ENCODE measurements at places on chromosomes 12 and 14.

- no peak for DNase-seq
Observed at GRCh38 chr14:92582706-92583452, 69.3 kb downstream of the RIN3 start.

DNA sequence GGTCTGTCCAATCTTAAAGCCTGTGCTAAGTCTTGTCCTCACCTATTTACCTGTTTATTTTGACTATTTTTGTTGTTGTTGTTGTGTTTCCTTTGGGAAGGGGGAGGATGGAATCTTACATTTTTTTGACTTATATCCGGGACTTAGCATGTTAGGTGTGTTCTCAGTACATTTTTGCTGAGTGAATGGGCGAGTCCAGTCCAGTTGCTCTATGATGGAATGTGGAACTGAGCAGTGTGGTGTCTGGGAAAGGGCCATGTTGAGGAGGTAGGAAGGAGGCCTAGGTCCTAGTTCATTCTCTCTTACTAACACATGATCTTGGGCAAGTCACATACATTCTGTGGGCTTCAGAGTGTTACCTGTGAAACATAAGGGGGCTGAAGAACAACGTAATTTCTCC lies 80.9 kb upstream of the SLC38A2 start:
- DNase-seq: no peak

GRCh38 chr14:105283899-105284298 lies 16.9 kb downstream of the BRF1 start:
- DNase-seq: no peak

DNA sequence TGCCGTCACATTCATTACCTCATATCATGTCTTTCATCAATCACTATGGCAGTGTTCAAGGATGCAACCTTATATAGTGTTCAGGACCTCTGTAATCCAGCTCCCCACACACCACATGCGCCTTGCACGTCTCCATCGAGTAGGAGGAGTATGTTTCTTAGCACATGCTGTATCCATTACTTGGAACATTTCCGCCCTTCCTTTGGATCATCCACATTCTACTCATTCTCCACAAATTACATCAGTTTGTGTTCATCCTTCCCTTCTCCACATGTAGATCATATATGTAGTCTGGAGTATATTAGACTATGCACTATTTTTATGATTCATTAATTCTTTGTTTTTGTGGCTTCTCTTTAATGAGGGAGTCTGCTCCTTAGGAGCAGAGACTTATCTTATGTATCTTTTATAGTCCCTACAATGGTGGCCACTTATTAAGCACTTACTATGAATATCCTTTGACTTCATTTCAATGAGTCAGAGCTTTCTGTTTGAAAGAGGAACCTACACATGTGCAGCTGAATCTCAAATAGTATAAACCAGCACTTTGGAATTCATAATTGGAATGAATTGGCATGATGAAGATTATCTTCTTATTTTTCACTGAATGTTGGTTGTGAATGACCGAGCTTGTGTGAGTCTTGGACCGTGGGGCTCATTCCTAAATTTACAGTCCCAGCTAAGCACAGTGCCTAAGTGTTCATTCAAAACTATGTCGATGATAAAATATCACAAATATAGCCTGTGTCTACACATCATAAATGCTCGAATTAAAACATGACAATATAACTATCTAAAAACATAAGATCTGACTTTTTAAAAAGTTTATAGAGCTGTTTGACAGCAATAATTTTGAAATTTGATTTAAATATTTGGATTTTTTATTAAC lies 30.2 kb upstream of the NPAS3 start:
- DNase-seq: no peak

DNA sequence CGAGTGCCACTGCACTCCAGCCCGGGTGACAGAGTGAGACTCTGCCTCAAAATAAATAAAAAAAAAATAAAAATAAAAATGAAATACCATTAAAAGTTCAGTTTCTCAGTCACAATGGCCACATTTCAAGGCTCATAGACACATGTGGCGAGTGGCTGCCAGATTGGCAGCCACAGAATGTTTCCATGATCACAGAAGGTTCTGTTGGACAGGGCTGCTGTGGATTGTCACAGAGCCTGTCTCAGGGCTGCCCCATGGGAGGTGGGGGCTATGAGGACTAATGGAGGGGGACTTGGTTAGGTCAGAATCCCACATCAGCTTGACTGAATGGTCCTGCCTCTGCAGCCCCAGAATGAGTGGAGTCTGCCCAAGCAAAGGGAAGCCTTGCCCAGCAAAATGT lies 3.8 kb upstream of the PLA2G1B start:
- no peak for DNase-seq

GRCh38 chr14:70595443-70596185 lies 4.8 kb downstream of the MED6 start:
- DNase-seq: peak; percentile 69

DNA sequence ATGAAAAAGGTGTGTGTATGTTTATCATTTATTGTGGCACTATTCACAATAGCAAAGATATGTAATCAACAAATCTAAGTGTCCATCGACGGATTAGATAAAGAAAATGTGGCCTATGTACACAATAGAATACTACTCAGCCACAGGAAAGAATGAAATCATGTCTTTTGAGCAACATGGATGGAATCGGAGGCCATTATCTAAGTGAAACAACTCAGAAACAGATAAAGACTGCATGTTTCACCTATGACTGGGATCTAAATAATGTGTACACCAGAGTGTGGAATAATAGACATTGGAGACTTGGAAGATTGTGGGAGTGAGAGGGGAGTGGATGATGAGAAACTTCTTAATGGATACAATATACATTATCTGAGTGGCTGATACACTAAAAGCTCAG lies 44.0 kb downstream of the CCER1 start:
- DNase-seq: no peak

DNA sequence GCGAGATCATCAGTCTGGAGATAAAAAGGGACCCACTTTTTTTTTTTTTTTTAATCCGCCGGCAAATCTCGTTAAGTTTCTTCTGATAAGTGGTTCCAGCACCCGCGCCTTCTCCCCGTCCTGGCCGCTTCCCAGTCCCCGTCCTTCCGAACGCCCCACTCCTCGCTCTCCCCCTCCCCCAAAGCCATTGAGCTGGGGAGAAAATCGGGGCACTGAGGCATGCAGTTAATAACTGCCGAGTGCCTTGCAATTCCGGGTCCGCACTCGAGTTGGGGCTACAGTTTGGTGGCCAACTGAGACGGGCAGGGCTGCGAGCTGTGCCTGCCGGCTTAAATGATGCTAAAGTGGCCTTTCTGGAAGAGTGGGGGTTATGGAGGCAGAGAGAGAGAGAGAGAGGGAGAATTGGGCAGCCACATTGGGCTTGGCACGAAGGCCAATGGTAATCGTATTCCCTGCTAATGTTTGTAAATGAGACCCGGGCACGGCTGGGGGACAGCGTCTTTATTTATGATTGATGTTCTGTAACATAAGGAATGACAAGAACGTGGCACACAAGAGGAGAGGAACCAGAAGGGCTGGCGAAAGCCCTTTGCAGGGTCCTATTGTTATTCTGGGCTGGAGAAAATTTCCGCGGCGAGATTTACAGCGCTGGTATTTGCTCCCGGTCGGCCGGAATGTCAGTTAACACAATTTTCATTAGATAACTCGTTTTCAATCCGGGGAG lies 115.4 kb upstream of the MYL2 start:
- no peak for DNase-seq

DNA sequence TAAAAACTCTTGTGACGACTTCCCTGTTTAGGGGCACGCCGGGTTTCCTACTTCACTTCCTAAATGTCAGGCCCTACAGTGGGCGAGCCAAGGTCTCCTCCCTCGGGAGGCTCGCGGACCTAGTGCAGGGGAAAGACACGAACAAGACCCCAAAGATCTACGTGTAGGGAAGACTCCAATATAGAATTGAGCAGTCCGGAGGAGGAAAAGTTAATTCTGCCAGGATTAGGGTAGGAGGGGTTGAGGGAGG lies 564 bp downstream of the ATXN3 start:
- no peak for DNase-seq

- DNase-seq: peak; percentile 54
Observed at GRCh38 chr12:56103066-56103711, 1.2 kb upstream of the PA2G4 start.

GRCh38 chr14:77126461-77126990 lies 15.1 kb downstream of the ZDHHC22 start:
- DNase-seq: peak; percentile 69

- DNase-seq: peak; percentile 75
Observed at GRCh38 chr12:51000245-51000644, 25.9 kb downstream of the SLC11A2 start.

DNA sequence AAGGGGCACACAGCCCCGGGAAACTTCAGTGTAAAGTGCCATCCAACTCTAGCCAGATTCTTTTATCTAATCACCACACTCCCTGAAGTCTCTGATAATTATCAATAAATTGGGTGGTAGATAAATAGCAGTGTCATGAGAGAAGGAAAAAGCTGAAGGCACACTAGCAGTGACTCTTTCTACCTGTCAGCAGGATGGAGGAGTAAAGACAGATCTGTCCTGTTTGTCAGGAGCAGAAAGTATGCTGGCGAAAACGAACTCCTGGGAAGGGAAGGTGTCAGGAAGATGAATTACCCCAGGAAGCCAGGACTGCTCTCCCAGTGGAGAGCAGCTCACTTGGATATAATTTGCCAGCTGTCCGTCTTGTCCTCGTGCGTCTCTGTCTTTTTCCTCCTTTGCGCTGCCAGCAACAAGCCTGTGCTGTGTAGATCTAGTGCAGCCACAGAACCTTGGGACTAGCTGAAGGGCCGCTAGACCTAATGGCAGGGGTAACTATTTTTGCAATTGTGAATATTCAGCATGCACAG lies 981.9 kb downstream of the DIO2 start:
- no peak for DNase-seq

DNA sequence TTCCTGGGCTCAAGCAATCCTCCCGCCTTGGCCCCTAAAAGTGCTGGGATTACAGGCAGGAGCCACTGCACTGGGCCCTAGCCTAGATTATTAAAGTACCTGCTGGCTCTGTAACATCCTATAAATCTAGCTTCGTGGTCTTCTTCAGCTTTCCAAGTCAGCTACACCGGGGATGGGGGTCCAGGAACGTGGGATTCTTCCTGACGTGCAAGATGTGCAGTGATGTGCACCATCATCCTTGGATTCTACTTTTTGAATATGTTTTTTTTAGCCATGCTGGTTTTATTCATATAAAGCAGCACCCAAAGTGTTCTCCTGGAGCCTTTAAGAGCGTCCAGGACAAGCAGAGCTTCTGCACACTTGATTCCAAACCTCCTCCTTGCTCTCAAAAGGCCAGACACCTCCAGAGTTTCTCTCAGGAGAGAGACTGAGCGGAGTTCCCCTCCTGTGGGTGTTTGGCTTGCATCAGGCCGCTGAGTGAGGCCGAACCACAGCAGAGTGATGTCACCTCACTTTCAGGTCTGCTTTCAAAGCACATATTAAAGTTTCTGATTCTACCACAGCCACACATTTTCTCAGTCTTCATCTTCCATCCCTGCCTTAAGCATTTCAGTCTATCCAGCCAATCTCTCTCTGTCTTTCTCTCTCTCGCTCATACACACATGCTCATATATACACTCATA lies 33.4 kb downstream of the VCPKMT start:
- peak; percentile 90 for DNase-seq

DNA sequence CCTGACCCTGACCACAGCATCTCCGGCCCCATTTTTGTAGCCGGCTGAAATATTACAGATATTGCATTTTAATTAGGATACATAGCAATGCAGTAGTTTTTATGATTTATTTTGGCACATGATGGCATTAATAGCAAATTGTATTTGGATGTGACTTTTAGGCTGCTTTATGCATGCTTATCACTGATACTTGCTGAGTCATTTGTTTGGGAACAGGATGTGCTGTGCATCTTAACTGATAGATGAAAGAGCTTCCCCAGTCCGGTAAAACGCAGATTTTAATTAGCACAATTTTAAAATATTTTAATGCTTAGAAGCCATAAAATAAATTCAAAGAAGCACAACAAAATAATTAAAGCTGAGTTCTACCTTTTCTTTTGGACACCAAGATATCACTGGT lies 90.7 kb downstream of the OTOGL start:
- no peak for DNase-seq

GRCh38 chr14:60965402-60965801 lies 15.5 kb downstream of the TRMT5 start:
- peak; percentile 65 for DNase-seq

DNA sequence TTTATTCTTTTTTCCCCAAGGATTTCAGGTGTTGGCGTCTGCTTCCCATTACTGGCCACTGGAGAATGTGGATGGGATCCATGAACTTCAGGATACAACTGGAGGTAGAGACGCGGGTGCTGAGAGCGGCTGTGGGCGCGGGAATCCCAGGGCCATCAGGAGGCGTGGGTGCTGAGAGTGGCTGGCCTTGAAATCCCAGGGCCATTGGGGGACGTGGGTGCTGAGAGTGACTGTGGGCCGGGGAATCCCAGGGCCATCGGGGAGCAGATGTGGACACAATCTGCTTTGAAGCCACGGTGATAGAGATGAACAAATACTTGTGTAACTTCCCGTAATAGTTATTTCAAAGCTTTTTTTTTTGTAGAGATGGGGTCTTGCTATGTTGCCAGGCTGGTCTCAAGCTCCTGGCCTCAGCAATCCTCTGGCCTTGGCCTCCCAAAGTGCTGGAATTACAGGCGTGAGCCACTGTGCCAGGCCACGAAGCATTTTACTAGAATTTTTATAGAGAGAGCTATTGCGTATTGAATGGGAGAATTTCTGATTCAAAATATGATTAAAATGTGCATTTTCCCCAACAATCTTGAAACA lies 12.8 kb downstream of the ADGRD1 start:
- DNase-seq: peak; percentile 65

DNA sequence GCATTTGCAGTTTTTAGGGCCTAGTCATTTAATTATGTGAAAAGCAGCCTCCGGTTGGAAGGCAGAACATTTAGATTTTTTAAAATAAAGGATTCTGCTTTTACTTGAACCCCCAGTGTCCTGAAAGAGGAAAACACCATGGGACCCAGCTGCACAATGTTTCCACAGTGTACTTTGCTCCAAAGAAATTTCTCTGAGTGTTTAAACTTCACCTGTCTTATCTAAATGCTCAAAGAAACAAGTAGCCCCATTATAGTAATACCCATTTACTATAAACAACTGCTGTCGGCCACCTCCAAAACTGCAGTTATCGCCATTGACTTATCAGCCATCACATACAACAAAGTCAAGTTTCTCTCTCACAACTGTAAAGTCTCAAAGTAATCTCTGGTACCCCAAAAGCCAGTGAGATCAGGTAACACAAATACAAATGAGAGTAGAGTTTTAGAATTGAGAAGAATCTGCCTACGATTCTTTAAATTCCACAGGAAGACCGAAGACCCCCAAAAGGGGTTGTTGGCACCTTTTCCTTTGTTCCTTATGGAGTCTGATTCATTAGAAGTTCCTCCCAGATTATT lies 205.2 kb downstream of the NUBPL start:
- no peak for DNase-seq

DNA sequence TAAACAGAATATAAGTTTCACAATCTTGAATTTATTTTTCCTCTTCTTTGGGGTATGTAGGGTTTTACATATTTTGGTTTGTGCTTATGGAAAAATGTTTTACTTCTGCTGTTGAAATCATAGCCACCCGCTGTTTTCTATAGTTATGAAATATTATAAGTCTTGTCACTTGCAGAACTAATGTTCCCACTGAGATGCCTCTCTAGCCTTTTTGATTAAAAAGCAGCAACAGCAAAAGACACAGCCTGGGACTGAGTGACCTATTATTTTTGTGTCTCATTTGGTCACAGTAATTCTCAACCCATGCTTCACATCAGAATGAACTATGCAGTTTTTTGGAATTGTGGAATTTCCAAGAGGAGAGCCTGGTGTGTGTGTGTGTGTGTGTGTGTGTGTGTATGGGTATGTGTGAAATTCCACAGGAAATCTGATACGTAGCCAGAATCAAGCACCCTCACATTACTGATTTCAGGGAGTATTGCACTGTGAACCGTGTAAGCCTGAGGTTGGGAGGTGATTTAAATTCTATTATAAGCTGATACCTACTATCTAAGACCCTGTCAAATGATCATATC lies 55.7 kb upstream of the FRMD6 start:
- DNase-seq: no peak
